ENCODE measurements at places on chromosomes 7 and 10. TPM values are rescaled to one million over a fixed set of nuclear protein-coding genes. Genes with fewer than 3 reads are reported as not detected.

DNA sequence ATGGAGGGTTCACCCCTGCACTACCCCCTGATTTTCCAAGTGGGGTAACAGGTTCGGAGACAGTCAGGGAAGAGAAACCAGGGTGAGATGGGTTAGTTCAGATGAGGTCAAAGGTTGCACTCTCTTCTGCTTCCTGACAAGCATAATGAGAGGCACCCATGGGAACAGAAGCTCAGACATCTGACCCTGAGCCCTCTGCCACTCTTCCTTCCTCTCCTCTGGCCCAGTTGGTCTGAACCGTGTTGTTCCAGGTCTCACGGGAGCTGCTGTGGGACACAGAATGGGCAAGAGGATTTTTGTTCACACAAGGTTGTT is 38.4 kb downstream of the DNAJB12 start:
- no peak for DNase-seq

DNA sequence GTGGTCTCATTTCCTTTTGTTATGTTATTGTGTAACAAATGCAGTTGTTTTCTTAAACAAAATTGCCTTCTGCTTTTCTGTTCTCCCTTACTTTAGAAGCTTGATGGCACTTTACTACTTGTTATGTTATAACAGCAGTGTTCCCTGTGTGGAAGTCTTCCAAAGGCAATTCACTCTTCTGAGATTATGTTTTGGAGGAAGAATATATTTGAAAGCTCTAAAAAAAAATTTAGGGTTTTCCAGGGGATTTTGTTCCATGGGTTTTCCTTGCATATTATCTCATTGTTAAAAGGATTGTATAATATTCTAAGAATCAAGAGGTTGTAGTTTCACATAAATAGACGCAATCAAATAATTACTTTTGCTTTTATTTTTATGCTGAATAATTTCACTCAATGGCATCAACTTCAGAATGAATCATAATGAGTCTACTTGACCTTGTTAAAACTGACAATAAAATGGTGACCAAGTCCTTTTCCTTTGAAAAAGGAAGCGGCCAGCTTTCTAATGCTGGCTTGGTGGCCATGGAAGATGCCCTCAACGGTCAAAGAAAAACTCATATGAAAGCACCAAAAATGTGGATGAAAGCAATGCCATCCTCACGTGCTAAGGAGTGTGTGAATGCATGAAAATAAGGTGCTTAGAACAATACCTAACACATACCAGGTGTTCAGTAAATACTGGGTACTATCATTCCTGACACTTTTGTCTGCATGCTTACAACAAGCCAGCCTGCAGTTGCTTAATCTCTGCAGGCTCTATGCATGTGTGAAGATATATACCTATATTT is 92.4 kb upstream of the KLF6 start:
- DNase-seq, result peak; percentile 49

DNA sequence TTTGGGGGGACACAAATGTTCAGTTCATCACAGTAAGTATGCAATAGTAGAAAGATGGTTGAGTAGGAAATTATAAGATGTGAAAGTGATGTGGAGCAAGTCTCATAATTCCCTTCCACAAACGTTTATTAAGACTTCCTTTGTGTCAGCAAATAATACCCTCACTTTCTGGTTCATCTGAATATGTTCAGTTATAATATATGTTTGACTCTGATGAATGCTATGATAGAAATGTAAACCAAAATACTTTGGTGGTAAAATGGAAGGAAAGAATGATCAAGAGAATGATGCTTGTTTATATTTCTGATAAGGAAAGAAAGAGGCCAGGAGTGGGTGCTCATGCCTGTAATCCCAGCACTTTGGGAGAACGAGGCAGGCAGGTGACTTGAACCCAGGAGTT is 111.7 kb upstream of the PLXDC2 start:
- DNase-seq, result no peak

- peak; percentile 21 for DNase-seq
These were observed 1285.8 kb upstream of the SORCS1 start for GRCh38 chr10:108450280-108450679.

GRCh38 chr10:1939016-1939415 is 201.7 kb upstream of the ADARB2 start:
- no peak for DNase-seq

GRCh38 chr7:20329389-20330238 is 1.1 kb upstream of the ITGB8 start:
- DNase-seq, result peak; percentile 88

GRCh38 chr7:41378156-41378555 is 324.7 kb downstream of the INHBA start:
- DNase-seq, result no peak

GRCh38 chr10:1650542-1651269 is 86.6 kb downstream of the ADARB2 start:
- DNase-seq, result no peak

GRCh38 chr7:134744569-134744968 is 34.9 kb upstream of the CALD1 start:
- no peak for DNase-seq

GRCh38 chr10:133324198-133324792 is 12.4 kb downstream of the CALY start:
- DNase-seq, result peak; percentile 58

DNA sequence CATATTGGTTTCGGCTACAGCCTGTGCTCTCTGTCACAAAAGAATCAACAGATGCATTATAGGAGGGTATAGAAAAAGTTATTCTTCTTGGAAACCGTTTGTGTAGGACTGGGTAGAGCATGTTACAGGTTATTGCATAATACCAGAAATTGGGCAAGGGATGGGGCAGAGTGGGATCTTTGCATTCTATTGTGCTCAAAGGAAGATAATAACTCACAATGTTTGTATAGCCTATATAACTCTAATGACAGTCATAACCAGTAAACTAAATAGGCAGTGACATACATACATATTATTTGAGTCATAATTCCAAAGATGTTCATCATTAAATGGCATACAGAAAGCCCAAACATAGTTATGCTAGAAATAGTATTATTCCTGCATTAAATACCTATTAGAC is 179.7 kb downstream of the XPNPEP1 start:
- DNase-seq, result no peak

GRCh38 chr7:113015034-113015645 is 71.5 kb downstream of the GPR85 start:
- peak; percentile 45 for DNase-seq

DNA sequence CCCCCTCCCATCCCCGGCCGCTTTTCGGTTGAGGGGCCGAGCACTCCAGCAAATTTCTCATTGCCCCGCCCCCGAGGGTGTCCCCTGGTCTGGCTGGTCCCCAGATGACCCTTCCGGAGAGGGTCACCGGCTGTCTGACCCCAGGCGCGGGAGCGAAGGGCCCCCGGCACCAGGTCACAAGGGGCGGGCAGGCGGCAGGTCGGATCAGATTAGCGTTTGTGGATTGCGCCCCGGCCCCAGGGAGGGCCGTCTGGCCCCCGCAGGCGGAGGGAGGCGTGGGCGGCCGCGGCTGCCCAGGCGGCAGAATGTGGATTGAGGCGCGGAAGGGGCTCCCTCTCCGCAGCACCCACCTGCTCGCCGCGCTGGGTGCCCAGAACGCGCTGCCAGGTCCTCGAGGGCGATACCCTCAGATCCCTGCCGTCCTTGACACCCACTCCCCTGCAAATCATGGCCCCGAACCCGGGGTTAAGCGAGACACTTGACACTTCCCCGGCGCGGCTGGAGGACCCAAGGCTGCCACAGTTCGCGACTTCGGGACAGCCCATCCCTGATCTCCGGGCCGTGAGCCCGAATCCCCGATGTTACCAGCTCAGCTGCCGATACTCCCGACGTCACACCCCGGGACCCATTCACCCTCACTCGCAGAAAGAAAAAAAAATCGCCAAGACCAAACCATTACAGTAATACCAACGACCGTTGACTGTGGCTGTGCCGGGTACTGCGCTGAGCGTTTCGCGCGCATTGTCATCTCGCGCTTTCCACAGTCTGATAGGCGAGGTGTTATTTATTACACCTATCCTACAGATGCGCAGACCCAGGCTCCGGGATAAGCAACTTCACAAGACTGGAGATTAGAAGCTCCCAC is 953 bp downstream of the NODAL start:
- no peak for DNase-seq

- DNase-seq, result no peak
These were observed 44.7 kb upstream of the SUN1 start for GRCh38 chr7:787332-788240.

DNA sequence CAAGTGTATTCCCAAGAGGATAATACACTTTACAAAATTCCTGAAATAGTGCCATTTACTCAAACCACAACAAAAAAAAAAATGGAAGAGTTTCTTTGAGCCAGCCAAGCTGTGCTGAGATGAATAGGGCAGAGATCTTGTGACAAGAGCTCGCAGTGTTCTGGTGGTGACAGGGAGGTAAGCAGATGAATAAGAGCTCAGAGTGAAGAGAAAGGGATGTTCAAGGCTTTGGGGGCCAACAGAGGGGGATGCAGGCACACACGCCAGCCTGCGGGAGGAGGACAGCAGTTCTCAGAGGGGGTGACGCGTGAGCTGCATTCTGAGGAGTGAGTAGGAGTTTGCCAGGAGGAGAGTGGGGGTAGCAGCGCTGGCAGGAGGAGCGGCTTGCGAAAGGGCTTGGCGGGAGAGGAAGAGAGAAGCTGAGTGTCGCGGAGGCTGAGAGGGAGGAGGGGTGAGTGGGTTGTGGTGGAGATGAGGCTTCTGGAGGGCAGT is 194.4 kb upstream of the IMMP2L start:
- DNase-seq, result peak; percentile 72

DNA sequence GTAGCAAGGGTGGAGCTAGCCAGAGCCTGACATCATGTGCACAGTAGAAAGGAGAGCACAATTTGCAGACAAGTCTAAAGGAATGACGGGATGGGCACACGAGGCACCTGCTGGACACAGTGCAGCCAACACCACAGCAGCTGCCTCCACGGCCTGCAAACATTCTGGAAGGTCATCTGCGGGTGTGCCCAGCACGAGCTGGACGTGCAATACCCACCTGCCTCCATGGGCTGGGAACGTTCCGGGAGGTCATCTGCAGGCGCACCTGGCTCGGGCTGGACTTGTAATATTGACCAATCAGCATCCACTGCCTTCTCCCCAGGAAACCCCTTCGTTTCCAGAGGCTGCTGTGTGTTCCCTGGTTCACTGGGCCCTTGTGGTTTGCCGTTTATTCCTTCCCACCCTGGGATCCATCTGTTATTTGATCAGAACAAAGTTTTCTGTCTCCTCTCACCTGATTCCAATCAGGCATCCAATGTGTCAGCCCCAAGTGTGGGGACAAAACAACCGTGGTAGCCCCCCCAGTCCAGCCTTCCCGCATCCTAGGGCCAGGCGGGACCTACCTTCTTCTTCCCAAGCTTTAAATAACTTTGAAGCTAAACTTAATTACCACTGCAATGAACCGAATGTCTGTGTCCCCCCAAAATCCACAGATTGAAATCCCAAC is 243.4 kb upstream of the PPP2R2D start:
- no peak for DNase-seq

- peak; percentile 40 for DNase-seq
These were observed 95.7 kb downstream of the PKD1L1 start for GRCh38 chr7:47852330-47853245.

DNA sequence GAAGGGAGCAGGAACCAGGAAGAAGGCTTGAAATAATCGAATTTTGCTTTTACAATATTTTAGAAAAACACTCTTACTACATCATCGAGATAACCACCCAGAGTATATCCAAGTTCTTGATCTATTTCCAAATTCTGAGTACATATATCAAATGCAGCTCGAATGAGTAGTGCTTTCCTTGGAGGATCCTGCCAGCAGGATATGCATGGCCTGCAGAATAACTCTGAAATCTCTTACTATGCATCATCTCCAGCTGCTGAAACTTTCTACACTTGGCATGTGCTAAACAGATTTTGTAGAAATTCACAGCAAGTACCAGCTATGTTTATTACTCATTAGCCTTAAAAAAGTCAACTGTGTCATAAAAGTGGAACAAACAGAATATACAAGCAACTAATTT is 44.0 kb upstream of the ANK3 start:
- peak; percentile 18 for DNase-seq

- DNase-seq, result peak; percentile 31
These were observed 628 bp downstream of the PARP12 start for GRCh38 chr7:140062118-140062527.

DNA sequence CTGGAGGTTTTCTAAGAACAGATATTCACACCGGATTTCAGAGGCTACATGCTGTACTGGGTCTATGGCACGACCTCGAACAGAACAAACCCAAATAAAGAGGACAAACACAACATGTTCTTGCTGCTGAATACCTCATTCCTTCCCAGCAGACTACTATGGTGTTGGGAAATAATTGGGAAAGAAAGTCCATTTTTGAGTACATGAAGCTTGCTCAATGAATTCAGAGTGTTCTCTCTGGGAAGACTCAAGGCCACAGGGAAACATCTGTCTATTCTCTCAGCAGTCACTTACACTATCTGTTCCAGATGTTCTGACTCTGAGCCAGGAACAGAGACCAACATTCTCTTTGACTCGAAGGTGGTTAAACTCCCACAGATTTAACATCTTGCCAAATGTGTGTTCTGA is 30.9 kb downstream of the LAMB1 start:
- DNase-seq, result peak; percentile 86

PON1 gene
- not detected for total RNA-seq

TMEM270 gene
- total RNA-seq, result not detected

DOCK4 gene
- 10.8 TPM for total RNA-seq

POP7 gene
- total RNA-seq, result 79.5 TPM
